ENCODE measurements at places on chromosomes 4 and X.

GRCh38 chr4:17164666-17165065, 266.2 kb upstream of the LDB2 start:
- DNase-seq: no peak

DNA sequence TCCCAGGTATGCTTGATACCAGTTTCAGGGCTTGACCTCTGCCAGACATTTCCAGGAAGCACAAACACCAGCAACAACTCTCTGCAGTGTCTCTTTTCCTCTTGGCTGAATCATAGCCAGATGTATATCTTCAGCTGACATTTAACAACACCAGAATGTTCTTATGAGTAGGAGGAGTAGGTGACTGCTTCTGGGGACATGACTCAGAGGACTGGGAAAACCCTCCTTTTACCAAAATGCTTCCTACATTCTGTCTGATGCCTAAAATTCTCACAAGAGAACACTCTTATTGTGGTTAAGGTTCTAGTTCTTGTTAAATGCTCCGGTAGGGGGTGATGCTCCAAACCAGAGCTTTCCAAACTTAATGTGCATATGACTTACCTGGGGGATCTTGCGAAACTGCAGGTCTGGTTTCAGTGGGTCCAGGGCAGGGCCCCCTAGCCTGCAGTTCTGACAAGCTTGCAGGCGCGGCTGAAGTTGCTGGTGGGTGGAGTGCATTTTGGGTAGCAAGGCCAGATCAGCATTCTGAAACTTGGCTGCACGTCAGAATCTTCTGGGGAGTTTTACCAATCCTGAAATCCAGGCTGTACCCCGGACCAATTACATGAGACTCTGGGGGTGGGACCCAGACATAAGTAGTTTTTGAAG, 329.3 kb upstream of the RPS6KA3 start:
- no peak for DNase-seq

GRCh38 chr4:53012738-53013137, 150.6 kb downstream of the RASL11B start:
- no peak for DNase-seq

DNA sequence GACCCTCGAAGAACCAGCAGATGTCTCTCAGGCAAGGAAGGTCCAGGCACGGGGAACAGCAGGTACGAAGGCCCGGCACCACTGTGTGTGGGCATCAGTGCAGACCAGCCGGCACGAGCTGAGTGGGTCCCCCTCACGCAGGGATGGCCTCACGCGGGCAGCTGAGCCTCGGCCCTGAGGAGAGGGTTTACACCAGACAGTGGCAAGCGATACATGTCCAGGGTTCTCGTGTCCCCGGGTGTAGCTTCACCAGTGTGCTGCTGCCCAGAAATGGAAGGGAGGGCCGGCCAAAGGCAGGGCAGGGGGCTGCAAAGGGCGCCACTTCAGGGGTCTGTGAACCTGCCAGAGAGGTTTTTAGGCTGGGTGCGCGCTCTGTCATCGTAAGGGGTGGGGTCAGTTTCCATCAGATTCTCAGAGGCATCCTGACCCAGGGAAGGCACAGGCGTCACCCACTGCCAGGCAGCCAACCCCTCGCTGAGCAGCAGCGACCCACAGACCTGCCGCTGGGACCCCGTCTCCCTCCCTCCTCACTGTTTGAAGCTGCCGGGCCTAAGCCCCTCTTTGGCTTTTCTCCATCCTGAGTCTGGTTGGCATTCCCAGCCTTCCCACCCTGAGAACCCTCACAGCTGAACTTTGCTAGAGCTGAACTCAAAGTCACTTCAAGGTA, 107.0 kb downstream of the CPZ start:
- DNase-seq: no peak

DNA sequence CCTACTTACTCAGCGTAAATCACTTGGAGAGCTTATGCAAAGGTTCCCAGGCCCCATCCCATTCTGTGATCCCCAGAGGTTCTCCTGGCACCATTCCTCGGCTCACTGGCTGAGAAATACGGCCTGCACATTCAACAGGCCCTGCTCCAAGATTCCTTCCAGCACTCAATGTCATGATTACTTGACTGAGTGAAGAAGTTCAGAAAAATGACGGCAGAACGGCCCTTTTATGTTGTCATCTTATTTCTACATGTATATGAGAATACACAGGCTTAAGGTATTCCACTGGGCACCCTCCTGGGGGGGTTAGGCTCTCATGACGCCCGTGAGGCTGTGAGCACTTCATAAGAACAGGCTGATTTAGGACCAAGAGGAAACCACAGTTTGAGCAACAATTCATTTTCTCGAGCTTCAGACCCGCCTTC, 190.6 kb downstream of the NSUN7 start:
- DNase-seq: no peak

GRCh38 chrX:154459832-154460231, 1.8 kb downstream of the PLXNA3 start:
- DNase-seq: no peak

DNA sequence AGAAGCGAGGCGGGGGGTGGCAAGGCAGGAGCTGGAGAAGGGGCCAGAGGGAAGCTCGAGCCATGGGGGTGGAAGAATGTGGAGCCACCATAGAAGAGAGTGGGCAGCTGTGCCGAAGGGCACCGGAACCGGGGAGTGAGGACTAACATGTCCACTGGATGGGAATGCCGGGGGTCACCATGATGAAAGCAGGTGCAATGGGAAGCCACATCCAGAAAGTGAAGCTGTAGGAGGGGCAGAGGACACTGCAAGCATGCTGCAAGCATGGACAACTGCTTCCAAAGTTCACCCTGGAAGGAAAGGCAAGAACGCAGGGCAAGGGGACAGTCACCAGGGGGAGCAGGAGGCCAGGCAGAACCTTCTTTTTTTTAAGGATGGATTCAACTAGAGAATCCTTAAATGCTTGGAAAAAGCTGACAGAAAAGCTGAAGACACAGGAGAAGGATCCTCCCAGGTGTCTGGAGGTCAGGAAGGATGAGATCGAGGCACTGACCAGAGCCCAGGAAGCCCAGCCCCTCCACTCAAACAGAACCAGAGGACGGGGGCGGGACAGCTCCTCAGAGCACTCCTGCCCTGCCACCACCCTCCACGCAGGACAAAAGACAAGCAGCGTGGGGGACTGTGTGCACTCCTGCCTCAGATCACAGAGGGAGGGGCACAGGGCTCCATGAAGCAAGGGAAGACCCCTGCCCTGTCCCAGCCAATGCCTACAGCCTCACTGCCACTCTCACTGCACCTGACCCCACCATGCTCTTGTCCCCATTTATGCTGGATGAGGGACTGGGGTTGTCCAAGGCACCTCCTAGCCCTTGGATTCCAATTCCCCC, 169.2 kb downstream of the AFAP1 start:
- no peak for DNase-seq

DNA sequence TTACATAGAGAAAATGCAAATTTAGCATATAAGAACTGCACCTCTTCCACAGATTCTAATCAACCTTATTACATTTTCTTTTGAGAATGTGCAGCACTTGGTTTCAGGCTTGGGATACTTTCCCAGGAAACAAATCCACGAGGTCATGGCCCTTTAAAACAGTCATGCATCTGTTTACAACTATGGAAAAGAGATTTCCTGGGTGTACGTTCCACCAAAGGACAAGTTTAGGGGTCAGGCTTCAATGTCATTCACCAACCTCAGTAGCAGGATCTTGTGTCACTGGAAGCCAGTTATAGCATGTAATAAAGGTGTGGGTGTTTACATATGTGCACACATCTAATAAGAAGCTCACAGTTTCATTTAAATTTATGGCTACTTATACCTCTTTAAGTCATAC, 30.7 kb downstream of the EREG start:
- no peak for DNase-seq

DNA sequence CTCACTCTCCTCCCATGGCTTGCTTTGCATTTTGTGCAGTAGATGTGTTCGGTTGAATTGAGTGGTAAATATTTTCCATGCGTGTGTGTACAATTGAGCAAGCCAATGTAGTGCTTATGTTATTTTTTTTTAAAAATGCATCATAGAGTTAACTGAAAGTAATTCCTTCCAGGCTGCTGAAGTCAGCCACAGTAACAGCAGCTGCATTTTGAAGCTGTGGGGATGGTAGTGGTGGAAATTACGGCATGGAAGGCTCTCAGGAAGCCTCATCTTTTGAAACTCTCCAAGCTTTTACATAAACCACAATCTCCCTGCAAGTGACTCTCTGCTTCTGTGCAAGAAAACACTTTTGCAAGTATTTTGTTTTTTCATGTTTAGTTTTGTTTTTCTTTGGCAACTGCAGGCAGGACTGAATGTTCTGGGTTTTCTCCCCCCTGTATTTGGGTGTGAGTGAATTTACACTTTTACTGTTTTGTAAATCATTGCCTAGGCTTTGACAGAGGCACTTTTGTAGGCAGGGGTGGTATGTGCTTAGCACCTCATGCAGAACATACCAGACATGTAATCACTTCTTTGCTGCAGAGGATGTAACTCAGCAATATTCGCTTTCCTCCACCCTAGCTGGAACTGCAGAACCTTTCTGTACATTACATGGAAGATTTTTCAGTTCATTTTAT, 56.2 kb downstream of the LRRC66 start:
- no peak for DNase-seq

DNA sequence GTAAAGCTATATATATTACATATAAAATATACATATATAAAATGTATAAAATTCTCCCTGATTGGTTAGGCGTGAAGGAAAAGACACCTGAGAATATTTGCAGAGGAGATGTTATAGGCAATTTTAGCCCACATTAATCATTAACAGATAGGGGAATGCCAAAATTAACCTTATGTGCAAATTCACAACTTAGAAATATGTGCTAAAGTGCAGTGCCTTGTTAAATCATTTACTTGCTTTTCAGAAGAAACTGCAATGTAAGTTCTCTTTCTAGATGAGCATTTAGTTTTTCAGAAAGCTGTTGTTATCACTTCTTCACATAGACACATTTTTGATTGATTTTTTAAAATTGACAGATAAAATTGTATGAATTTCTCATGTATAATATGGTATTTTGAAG, 5.6 kb downstream of the TASL start:
- DNase-seq: no peak

- no peak for DNase-seq
These were observed 552.6 kb downstream of the TRIML1 start for GRCh38 chr4:188691811-188692210.

GRCh38 chr4:25743971-25744370, 88.3 kb downstream of the SLC34A2 start:
- no peak for DNase-seq

- DNase-seq: no peak
These were observed 89.4 kb upstream of the DKK2 start for GRCh38 chr4:107125496-107125895.

- DNase-seq: no peak
These were observed 14.6 kb downstream of the AGTR2 start for GRCh38 chrX:116185163-116185562.

DNA sequence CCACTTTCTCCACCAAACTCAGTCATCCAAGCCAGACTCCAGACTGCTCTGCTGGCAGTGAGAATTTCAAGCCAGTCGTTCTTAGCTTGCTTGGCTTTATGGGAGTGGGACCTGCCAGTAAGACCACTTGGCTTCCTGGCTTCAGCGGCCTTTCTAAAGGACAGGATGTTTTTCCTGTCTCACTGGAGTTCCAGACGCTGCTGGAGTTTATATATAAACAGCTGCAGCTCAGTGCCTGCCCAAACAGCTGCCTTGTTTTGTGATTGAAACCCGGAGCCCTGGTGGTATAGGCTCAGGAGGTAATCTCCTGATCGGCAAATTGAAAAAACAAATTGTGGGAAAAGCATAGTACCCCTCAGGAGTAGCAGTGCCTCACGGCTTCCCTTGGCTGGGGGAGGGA, 1165.8 kb upstream of the ADGRL3 start:
- DNase-seq: no peak

GRCh38 chr4:110059556-110060191, 138.7 kb downstream of the ELOVL6 start:
- no peak for DNase-seq

DNA sequence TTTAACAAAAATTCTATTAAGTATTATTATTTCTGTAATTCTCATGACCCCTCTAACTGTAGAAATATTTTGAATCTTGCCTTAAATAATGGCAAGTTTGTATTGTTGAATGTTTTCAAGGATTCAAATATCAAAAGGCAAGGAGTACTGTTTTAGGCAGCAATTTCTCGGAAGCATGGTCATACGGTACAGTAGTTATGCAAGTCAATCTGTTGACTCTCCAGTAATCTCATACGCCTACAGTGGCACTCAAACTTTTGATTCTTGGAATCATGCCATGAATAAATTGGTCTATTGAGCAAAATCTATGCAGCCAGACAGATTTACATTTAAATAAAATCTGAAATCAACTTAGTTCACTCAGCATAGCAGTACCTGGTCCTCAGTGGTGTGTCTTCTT, 139.6 kb upstream of the FAM47C start:
- no peak for DNase-seq

GRCh38 chrX:2159393-2159792, 341.4 kb downstream of the DHRSX start:
- DNase-seq: no peak

- DNase-seq: no peak
These were observed 2.7 kb upstream of the MAML3 start for GRCh38 chr4:140156529-140157171.

DNA sequence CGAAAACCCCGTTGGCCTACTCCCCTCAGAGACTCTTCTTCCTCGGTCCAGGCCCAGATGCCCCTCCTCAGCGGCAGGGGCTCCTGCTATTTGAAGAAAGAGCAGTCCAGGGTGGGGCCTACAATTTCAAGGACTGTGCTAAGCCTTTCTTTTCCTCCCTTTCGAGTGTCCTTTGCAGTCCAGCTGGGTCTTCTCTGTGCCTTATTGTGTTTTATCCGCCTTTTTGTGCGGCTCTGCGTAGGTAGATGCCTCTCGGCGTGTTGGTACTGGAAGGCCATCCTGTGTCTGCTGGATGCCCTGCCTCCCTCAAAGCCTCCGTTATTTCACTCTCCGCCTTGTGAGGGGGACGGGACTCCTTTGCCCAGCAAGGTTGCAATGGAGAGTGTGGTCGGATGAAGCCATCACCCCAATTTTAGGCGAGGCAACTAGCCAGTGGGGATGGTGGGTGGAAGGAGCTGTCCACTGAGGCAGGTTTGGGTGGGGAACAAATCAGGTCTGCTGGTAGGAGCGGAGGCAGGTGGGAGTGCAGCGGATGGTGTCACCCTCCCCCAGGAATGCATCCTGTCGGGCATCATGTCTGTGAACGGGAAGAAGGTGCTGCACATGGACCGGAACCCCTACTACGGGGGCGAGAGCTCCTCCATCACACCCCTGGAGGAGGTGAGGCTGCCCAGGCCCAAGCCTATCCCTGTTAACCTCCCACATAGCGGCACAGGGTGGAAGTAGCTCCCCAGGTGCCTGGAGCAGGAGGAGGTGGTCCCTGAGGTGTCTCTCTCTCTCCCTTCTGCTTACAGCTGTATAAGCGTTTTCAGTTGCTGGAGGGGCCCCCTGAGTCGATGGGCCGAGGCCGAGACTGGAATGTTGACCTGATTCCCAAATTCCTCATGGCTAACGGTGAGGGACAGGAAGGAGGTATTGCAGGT, 1.3 kb downstream of the GDI1 start:
- no peak for DNase-seq

- no peak for DNase-seq
These were observed 16.6 kb downstream of the TMEM255A start for GRCh38 chrX:120294651-120295050.

- peak; percentile 8 for DNase-seq
These were observed 26.2 kb downstream of the LIN54 start for GRCh38 chr4:82984459-82984858.

GRCh38 chr4:112966701-112967488, 82.6 kb upstream of the ANK2 start:
- DNase-seq: no peak

GRCh38 chr4:102779204-102779603, 18.4 kb upstream of the MANBA start:
- DNase-seq: no peak

GRCh38 chr4:2438822-2439718, 20.3 kb downstream of the CFAP99 start:
- DNase-seq: no peak

Measured in AG09309 (cell line).